H9 (cell line): ENCODE measurements at places on chromosomes 13 and 19. TPM values are rescaled to one million over a fixed set of nuclear protein-coding genes. Genes with fewer than 3 reads are reported as not detected.

The ERICH6B gene
- not detected in 2 replicates for total RNA-seq

GRCh38 chr13:66301006-66301405 is 929.1 kb downstream of the PCDH9 start:
- DNase-seq: no peak

GRCh38 chr19:44776402-44777096 is 1.1 kb upstream of the CBLC start:
- DNase-seq: peak; percentile 54

The BCAM gene
- total RNA-seq: 73.0 and 78.5 TPM in 2 replicates

The CNFN gene
- 7.1 and 8.8 TPM in 2 replicates for total RNA-seq

The FXYD3 gene
- total RNA-seq: 1.5 TPM in 2 replicates

The FIZ1 gene
- 21.5 and 25.2 TPM in 2 replicates for total RNA-seq

DNA sequence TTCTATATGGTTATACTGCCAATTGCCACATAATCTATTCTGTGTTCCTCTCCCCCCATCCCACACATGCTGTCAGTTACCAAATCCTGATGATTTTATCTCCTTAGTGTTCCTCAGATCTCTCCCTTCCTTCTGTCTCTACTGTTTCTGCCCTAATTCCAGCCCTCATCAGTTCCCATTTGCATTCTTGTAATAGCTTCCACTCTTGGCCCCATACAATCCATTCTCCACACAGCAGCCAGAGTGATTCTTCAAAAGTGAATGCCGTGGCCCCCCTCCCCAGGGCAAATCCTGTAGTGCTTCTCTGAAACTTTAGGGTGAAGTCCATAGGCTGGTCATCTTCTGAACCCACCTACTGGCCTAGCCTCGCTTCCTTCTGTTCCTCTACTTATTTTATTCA is 114.4 kb downstream of the ZAR1L start:
- no peak for DNase-seq

The ZNF468 gene
- total RNA-seq: 34.0 and 34.7 TPM in 2 replicates

DNA sequence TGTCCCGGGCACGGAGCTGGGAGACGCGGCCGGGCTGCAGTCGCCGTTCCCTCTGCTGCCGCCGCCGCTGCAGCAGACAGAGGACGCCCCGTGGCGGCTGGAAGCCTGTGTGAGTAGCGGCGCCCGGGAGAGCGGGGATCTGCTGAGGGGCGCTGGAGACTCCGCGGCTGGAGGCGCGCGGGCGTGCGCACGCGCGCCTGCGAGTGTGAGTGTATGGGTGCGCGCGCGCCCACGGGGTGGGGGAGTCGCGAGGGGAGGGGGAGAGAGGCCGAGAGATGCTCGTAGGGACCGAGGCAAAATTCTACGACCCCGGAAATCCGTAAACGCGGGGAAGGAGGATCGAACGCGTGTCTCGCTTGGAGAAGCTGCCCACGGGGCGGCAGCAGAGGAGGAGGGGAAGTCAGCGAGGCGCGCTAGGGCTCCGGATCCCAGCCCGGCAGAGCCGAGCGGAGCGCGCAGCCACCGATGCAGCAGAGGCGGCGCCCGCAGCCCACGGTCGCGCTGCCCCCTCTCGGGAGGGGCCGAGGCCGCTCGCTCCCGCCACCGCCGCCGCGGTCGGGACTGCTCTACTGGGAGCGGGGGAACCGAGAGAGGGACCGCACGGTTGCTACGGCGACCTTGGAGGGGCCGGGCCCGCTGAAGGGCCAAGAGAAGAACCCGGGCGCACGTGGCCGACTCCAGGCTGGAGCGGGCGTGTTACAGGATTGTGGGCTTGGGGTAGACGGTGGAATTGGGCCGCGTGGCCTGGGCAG is at the start of gene ENOX1:
ENOX1 (minus strand) TSS at position 207 of the 752 bp plus-strand sequence.
- peak; percentile 65 for DNase-seq

The RNF225 gene
- total RNA-seq: 2.0 and 2.1 TPM in 2 replicates

The ZNF460 gene
- 65.4 and 65.9 TPM in 2 replicates for total RNA-seq

- no peak for DNase-seq
These were observed 126.7 kb downstream of the SOX1 start for GRCh38 chr13:112193463-112194166.

The CDX2 gene
- not detected in 2 replicates for total RNA-seq

- DNase-seq: peak; percentile 79
These were observed 513 bp downstream of the CIRBP start for GRCh38 chr19:1269478-1270212.

The RXFP2 gene
- not detected in 2 replicates for total RNA-seq

The HPN gene
- 9.3 and 10.6 TPM in 2 replicates for total RNA-seq

DNA sequence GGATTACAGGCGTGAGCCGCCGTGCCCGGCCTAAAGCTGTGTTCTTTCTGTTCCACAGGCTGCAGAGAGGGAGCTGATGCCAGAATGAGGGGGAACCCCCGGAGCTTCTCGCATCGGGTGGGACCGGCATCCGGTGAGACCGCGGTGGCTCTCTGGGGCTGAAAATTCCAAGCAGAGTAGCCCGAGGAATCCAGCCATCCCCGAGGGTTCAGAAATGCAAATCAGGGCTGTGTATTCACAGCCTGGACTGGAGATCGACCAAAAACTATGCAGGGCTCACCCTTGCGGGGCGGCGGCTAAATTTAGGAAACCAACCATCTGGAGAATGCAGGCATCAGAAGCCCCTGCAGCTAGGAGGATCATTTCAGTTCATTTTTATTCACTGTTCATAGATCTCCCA is 99.2 kb downstream of the GNG7 start:
- peak; percentile 56 for DNase-seq

DNA sequence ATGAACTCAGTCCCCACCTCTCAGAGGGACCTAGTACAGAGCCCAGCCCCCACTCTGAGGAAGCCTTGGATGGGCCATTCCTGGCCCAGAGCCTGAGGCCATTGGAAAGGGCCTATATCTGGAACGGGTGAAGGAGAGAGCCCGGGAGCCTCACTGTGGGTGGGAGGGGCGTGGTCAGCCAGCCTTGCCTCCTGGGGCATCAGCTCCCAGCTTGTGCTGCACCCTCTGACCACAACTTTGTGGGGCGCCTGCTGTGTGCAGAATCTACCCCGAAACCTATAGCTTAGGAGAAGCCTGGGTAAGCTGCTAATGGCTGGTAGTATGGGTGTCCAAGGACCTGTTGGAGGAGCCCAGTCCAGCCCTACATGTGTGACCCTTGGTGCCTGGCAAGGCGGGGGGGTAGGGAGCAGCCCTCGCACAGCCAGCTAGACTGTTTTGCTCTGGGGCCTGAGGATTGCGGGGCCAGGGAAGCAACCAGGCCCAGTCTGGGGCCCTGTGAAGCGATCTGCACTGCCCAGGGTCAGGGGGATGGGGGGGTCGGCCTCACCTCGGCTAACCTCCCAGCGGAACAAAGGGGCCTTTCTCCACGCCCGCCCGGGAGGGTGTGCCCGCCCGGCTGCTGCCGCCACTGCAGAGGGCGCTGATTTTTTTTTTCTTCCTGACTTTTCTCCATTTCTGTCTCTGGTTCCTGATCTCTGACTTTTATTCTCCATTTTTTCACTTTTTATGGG is 42.3 kb downstream of the LYL1 start:
- DNase-seq: no peak

The C19orf18 gene
- total RNA-seq: 0.26 and 0.33 TPM in 2 replicates

DNA sequence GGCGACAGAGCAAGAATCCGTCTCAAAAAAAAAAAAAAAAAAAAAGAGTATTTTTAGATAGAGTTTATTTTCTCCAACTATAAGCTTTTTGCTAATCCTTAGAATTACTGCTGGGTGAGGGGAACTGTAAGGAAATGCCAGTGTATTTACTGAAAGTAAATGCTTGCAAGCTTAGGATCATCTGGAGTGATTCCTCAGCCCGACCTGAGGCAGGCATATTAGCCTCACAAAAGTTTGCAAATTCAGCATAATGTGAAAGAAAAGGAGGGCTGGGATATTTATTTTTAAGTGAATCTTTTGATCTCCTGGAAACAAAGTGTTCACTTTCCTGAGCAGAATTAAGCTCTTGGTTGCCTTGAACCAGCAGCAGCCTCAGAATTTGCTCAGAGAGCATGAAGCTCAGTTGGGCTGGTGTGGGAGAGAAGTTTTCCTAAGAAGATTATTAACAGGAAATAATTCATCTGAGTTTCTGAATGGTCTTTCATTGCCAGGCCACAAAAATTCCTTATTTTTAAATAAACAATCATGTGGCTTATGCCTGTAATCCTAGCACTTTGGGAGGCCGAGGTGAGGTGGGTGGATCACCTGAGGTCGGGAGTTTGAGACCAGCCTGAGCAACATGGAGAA is 24.7 kb upstream of the SPATA13 start:
- no peak for DNase-seq

- no peak for DNase-seq
These were observed 81.8 kb downstream of the SPRY2 start for GRCh38 chr13:80259159-80259558.

The BEST2 gene
- 1.6 and 2.0 TPM in 2 replicates for total RNA-seq

DNA sequence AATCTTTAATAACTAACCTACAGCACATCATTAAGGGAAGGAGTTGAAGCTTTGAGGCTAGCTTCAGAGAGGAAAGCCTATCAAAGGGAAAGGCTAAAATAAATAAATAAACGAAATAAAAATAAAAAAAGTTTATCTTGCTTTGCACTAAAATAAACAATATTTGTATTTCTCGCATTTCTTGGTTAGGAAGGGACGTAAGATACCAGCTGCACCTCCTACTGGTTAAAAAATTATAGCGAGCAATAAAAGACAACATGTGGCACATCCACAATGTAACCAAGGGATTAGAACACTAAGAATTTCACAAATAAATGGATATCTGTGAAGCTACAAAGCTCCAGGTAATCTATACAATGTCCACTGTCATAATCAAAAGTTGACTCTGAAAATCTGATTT is 194.5 kb downstream of the DACH1 start:
- DNase-seq: no peak

The DLL3 gene
- total RNA-seq: 2.4 and 2.5 TPM in 2 replicates

DNA sequence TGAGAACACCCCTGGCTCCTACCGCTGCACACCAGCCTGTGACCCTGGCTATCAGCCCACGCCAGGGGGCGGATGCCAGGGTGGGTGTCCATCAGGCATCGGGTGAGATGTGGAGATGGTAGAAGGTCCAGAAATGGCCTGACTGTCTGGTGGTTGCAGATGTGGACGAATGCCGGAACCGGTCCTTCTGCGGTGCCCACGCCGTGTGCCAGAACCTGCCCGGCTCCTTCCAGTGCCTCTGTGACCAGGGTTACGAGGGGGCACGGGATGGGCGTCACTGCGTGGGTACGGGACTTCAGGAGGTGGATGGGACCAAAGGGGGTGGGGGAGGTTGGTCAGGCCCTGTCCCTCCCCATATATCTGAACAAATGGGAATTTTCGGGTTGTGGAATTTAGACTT is 15.8 kb downstream of the LTBP4 start:
- no peak for DNase-seq

The TSSK6 gene
- 2.6 and 2.8 TPM in 2 replicates for total RNA-seq

The MEF2B gene
- 1.3 TPM in 2 replicates for total RNA-seq

GRCh38 chr19:44735011-44735410 is 13.5 kb upstream of the BCL3 start:
- DNase-seq: no peak

GRCh38 chr19:36707134-36707533 is 19.7 kb downstream of the ZNF567 start:
- no peak for DNase-seq

GRCh38 chr19:51514866-51515481 is 13.4 kb upstream of the SIGLEC12 start:
- no peak for DNase-seq

The CRX gene
- 0.13 and 0.15 TPM in 2 replicates for total RNA-seq

The CYP2B6 gene
- 2.3 and 3.0 TPM in 2 replicates for total RNA-seq

DNA sequence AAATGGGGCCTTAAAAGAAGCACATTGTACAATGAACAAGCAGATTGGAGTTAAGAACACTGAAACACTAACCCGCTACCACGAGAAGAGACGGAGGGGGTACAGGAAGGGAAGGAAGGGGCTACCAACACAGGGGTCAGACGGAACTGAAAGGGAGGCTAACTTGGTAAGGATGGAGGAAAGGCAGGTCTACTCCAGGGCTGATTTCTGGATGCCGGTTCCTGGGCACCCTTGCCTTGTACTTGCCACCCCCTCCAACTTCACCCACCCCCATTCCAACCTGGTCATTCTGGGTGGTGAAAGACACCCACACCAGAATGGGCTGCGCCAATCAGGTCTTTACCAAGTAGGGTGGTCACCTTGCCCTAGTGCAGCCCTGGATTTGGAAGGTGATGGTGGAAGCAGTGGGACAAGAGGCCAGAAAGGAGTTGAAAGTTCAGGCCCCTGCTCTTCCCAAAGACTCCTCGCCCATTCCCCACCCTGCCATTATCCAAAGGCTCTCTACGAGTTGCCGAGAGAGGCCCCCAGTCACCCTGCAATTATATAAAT is 10.3 kb downstream of the ZNF574 start:
- DNase-seq: no peak

The CALR3 gene
- 0.44 and 0.53 TPM in 2 replicates for total RNA-seq

The ZIK1 gene
- 27.8 and 28.1 TPM in 2 replicates for total RNA-seq

DNA sequence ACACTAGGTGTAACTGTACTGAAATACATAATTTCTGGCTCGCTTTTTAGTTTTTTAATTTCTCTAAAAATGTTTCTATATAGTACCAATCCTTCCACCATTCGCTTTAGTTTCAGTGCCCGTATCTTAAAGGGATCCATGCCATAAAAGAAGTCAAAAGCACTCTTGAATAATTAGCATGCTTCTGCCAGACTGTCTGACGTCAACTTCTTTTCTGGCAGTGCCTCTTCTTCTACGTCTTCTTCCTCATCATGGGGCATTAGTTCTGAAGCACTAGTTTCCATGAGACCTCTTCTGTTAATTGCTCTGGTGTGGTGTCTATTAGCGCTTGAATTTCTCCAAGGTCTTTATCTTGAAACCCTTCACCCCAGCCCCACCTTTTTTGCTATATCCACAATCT is 93.8 kb upstream of the DOCK9 start:
- no peak for DNase-seq

The THSD1 gene
- total RNA-seq: 0.22 and 0.26 TPM in 2 replicates

DNA sequence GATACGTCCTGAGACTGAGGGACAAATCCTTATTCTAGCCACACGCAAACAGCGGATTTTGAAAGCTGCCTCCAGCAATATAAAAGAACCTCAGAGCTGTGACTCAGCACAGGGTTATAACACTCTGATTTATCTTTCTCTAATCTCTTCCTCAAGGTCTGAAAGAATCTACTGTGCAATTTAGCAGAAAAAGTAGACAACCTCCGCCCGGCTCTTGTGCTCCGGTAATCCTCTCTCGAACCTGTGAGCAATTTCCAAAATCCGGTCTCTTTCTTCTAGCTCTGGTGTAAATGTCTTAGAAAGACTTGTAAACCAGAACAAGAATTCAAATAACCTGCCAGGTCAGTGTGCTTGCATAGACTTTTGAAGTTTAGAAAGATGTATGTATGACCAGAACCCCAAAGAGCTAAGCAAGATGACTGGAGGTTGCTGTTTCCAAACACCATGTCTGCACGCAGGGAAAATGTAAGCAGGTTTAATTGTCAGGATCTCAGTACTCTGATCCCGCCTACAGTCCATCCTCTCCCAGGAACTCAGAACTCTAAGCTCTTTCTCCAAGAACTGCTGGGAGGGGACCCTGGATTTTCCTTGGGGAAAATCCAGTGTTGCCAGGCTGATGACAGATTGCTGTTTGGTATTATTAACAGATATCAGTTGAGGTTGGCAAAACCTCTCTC is 338.1 kb downstream of the RFC3 start:
- DNase-seq: no peak

- no peak for DNase-seq
These were observed 56.7 kb downstream of the ZNF536 start for GRCh38 chr19:30428844-30429243.
